Mesenteric fat pad (tissue), 1 donor: ENCODE measurements at places on chromosomes 5 and 9.

DNA sequence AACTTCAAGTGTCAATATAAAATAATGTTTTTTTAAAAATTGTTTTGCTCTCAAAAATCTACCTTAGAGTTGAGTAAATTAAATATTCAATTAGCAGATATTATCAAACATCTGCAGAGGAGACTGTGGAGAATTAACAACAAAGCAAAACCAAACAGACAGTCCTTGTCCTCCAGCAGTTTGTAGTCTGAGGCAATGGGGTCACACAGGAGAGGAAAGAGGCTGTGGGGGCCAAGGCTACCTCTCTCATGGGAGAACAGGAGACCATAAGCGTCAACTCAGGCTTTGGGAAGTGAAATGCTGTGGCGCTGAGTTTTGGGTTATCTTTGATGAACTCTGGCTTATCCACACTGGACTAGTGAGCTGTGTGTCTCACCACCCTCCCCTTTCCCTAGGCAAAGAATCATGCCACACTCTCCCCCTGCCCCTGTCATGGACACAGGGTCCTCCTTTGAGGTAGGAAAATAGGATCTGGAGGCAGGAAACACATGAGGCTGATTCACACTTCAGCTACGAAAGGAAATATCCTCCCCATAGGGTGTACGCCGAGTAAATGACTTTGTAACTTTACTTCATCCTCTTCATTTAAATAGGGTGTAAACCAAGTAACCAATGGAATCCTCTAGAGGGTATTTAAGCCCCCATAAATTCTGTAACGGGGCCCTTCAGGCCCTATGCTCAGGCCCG lies 152.7 kb downstream of the FSTL4 start:
- DNase-seq = no peak

DNA sequence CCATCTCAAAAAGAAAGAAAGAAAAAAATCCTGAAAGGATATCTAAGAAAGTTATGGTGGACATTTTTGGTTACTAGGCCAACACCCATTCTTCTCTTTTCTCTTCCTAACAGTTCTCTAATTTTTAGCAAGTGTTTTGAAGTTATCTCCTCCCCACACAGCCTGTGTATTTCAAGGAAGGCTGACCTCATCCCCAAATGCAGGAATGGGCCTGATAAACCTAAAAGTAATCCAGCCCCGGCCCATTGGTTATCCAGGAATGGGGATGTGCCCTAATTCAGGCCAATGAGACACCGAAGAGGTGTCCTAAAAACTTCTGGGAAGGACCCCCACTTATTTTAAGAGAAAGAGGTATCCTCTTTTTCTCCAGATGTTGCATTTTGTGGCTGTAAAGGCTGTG lies 46.6 kb downstream of the F2R start:
- DNase-seq = no peak

DNA sequence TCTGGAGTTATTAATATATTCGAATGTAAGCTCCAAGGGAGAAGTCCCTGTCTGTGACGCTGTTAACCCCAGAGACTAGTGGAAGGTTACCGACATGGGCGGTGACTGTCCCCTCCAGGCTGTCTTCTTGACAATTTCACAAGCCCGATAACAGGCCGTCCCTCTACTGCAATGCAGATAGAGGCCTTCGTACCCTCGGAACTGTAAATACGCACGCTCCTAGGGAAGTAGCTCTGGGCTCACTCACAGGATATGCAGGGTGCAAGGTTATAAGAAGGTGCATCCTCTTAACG lies 680 bp upstream of the RFK start:
- no peak for DNase-seq

- no peak for DNase-seq
These were observed 48.3 kb downstream of the SH3TC2 start for GRCh38 chr5:149014571-149015031.

DNA sequence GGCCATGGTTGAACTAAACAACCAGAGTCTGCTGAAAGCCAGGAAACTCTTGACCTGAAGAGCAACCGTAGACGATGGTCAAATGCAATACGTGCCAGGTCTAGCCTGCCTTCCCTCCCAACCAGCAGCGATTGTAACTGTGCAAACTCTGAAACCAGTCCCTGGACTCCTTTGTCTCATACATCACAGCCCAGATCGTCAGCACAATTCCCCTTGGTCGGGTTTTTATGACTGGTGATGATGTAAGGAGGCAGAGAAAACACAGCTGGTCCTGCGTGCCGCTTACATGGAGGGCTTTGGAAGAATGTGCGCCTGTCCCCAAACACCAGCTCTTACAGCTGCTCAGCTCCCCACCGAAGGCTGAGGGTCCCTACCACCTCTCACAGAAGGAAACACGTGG lies 24.6 kb downstream of the SMIM23 start:
- no peak for DNase-seq

GRCh38 chr9:99349870-99350269 lies 127.8 kb downstream of the SEC61B start:
- DNase-seq = no peak

DNA sequence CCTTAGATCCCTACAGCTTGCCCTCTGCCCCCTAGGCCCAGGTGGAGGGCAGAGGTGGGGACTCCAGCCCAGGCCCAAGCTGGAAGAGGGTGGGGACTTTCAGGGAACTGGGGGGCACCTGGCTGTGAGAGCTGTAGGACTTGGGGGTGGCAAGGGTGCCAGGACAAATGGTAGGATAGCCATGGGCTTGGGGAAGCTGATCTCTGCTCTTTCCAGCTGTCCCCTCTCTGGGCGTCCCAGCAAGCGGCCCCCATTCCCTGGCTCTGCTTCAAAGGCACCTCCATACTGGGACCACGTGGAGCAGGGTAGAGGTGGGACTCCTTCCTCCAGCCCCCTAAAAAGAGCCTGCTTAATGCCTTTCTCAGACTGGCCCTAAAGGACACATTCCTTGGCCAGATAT lies 385 bp downstream of the LTC4S start:
- no peak for DNase-seq

GRCh38 chr5:123472150-123472924 lies 39.6 kb upstream of the CSNK1G3 start:
- DNase-seq = no peak

GRCh38 chr5:321726-322251 lies 275 bp downstream of the AHRR start:
- DNase-seq = peak; percentile 87

DNA sequence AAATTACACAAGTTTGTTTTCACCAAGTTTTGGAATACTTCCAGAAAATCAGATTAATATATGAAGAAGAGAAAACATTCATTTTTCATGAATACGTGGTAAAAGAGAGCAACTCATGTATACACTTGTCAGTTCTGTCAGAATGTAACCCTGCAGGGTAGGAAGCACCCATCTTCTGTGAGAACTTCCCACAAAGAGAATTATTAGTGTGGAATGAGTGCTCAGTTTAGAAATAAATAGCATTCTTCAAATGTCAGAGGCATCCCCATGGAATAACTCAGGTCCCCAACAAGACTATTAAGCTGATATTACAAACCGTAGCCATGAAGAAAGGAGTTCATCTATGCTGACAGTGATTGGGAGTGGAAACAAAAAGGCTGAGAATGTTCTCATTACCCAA lies 45.2 kb downstream of the EPB41L4A start:
- DNase-seq = no peak

DNA sequence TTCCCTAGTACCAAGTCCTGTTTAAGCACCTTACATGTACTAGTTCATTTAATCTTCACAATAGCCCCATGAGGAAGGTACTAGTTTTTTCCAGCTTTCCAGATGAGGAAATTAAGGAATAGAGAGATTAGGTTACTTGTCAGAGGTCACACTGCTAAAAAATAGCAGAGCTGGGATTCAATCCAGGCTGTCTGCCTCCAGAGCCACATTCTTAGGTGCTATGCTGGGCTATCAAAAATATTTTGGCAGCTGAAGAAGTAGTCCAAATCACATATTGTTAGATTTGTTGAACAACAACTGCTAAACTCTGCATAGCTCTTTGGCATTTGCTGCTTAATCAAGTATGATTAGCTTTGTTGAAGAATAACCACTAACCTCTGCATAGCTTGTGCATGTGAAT lies 591.5 kb upstream of the KLF4 start:
- DNase-seq = no peak

GRCh38 chr5:472076-472655 lies 29.2 kb downstream of the EXOC3 start:
- DNase-seq = peak; percentile 90

- no peak for DNase-seq
These were observed 133.0 kb downstream of the C9orf50 start for GRCh38 chr9:129487658-129488483.

DNA sequence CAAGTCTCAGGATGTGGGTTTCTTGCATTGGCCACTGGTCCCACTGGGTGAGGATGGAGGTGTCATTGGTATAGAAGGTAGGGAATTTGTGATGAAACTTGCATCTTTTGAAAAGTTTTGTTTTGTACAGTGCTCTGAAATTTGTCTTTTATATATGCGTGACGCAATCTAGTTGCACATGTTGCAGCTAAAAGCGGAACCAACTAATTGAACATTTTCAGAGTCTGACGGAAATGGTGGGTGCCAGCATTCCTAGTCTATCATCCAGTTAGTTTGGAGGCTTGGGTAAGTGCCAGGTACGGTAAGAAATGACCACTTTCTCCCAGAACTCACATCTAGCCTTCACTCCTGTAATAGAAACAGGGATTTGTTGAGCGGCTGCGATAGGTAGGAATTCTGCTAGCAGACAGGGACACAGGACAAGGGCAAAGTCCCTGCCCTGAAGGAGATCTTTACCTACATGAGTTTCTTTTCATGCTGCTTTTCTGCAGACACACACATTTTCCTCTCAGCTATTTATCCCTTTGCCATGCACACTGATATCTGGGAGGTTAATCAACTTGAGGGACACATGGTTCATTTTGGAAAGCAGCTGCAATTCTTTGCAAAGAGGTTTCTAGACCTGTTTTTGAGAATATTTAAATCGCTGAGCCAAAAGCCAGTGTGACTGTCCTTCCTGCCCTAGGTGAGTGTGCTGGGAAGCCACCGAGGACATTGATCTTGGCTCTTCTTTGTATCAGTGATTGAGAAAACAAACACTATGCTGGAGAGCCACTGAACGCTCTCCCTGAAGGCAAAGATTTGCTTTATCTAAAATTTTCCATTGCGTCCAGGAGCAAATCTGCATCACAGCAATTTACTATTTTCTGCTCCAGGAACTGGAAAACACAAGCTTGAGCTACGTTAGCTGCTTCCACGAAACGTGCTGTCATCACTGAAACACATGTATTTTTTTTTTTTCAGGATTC lies 89.7 kb downstream of the DAP start:
- DNase-seq = no peak

- DNase-seq = no peak
These were observed 289.1 kb downstream of the AOPEP start for GRCh38 chr9:95015569-95015968.

- DNase-seq = no peak
These were observed 128.9 kb downstream of the LRRC70 start for GRCh38 chr5:62707563-62707962.

- DNase-seq = no peak
These were observed 5.3 kb downstream of the GPR151 start for GRCh38 chr5:146510559-146511125.

DNA sequence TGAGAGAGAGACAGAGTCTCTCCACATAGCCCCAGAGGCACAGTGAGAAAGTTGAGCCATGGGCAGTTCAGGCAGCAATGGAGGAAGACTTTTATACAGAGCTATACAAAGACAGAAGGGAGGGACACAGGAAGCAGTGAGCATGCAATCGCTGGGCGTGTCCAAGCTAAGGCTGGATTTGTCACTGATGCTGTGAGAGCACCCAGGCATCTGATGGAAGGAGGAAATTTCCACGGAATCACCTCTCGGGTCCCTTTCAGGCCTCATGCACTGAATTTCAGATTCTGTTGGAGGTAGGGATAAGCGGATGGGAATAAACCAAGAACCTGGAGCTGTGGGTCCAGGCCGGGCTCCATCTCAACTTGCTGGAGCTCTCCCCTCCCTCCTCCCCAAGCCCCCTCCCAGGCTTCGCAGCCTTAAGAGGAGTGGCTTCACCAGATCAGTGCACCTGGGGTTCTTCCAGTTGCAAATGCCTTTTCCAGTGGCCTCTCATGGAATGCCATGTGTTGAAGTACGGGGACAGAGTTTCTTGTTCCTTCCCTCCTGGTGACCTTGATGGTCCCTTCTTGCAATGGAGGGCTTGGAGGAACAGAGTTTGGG lies 114.8 kb upstream of the ALDH1B1 start:
- DNase-seq = peak; percentile 47

DNA sequence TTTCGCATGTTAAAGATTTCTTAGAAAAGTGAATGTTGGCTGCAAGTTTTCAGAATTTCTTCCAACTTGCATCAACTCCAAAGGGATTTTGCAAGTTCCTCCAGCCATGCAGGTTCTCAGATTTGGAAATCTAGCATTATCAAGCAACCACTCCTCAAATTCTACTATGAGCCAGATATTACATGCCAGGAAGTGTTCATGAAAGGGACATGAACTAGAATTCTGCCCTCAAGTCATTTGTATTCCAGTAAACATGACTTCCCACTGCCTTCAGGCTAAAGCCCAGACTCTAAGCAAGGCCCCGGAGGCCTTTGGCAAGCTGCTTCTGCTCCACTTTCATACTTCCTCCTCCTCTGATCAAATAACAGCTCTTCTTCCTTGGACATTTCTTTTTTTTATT lies 111.3 kb upstream of the PAPPA start:
- no peak for DNase-seq
